ENCODE measurements at places on chromosomes 5 and 9.
A peak's percentile ranks its signal among the peaks of the same experiment; 100 is the strongest.

DNA sequence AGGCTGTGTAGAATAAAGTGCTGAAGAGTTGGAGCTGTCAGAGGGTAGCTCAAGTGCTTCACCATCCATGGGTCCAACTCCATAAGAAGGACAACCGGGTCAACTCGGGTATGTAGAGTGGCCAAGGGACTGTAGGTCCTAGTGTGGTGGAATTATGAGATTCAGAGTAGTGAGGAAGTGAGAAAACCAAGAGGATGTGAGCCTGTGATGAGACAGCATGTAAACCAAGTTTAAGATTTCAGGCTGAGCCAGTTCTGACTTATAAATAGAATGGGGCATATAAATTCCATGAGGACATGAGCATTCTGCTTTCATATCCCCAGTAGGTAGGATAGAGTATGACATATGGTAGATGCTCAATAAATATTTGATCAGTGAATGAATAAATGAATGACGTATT is 96.3 kb downstream of the CFAP95 start:
- no peak for DNase-seq

DNA sequence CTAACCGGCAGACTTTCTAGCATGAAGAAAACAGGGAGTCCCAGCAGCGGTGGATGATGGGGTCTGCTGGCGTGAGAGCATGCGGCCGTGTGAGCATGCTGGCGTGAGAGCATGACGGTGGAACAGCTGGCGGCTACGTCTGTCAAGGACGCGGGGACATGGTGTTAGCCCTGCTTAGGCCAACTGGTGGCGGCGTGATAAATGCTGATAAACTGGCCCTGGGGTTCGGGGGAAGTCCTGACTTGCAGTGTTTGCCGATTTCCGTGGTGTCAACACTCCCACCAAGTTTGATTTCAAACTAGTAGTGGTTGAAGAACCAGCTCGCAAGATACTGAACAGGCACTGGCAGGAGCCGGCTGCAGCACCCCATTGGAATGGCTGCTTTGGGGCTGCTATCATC is 122.4 kb upstream of the RAPGEF1 start:
- DNase-seq, result no peak

- DNase-seq, result no peak
Observed at GRCh38 chr9:37209431-37210386, 89.3 kb downstream of the ZCCHC7 start.

DNA sequence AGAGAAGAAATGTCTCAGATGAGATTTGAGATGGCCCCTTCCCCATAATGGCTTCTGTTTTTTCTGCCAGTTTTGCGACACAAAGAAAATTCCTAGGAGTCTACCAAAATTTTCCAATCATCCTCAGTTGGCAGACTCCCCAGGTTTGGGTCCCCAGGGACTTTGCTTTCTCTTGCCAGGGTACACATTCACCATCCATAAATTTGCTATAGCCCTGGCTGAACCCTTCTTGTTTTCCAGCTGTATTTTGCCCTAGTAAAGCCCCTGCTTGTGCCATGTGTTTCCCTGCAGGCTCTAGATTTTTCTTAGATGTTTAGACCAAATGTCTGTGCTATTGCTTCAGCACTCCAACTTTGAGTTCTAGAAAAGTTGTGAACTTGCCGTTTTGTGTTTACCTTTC is 283.2 kb downstream of the ANXA1 start:
- no peak for DNase-seq

DNA sequence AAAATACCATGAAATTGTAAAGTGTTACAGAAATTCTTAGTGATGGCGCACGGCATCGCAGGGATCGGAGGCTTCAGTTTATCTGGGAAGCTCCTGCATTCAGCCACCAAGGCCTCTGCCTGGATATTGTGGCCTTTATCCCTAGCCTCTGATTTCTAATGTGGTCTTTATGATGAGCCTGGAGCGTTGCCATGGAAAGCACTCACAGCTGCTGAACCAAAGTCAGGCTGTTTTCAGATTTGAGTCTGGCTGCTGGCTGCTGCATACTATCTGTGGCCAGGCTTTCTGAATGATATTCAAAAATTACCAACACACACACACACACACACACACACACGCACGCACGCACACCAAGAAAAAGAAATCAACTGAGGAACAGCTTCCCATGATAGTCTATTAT is 101.1 kb upstream of the ZNF366 start:
- no peak for DNase-seq

DNA sequence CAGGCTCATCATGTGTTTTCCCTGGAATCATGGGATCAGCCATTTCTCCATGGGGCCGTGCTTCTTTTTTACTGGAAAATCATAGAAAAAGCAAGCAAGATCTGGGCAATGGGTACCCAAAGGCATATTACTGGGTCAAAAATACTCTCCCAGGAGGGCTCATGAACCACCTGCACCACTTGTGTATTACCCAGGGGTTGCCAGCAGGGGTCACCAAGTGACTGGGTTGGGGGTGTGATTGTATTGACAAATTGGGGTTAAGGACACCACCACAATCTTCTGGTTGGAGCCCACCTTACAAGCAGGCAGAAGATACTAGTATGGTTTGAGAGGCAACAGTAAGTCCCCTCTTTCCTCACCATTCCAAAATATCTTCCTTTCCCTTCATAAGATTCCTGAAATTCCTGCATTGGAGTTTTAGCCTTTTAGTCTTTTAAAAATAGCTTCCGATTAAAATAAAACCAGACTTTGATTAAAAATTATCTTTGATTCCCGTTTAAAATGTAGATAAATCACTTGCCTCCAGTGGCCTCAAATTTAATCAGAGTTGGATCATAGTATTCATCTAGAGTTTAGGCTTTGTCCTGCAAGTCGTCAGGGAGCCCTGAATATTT is 603.3 kb downstream of the KIF4B start:
- peak; percentile 13 for DNase-seq

GRCh38 chr9:88411471-88411870 is 23.2 kb downstream of the SPIN1 start:
- DNase-seq, result no peak

DNA sequence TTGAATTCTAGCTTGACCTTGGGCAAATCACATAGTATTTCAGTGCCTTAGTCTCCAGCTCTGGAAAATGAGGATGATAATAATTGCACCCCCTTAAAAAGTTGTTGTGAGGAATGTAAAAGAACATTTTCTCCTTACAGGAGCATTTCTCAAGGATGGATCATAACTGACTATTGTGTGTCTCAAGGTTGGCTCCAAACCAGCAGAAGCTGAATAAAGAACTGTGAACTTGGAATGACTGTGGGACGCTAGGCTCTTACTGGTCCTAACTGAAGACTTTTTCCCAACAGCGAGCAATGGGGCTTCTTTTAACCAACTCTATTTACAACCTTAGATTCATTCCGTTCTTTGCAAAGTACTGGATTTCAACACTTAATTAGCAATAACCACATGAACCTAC is 26.2 kb upstream of the GLRX start:
- DNase-seq, result no peak

DNA sequence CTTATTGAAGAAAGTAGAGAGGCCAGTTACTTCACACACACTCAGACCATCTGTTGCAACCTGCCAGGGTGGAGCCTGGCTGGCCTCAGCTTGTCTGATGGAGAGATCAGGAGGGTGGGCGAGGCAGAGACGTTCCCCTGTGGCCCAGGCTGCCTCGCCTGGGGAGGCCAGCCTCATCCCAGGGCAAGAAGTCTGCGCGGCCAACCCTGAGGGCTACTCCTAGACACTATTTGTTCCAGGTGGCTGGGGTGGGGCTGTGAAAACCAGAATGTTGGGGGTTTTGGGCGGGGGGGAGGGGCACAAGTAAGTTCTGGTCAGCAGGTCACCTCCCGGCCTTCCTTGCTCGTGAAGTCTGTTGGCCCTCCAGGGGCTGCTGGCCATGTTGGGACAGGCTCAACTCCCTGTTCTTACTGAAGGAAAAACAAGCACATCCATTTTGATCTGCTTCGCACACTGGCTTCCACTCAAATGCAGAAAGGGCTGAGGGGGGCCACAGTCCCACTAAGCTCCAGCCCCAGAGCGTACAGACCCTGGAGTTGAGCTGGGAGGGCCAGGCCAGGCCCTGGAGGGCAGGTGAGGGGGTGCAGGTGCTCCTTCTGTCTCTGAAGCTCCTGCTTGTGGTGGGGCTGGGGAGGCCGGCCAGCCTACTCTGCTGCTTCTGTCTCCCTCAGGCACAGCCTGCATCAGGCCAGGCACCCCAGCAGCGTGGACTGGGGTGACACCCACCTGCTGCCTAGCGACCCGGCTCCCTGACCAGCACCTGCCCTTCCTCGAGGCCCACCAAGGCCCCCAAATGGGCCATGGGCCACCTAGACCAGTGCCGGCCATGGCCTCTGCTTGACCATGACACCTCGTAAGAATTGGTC is 46.6 kb downstream of the SECISBP2 start:
- no peak for DNase-seq

DNA sequence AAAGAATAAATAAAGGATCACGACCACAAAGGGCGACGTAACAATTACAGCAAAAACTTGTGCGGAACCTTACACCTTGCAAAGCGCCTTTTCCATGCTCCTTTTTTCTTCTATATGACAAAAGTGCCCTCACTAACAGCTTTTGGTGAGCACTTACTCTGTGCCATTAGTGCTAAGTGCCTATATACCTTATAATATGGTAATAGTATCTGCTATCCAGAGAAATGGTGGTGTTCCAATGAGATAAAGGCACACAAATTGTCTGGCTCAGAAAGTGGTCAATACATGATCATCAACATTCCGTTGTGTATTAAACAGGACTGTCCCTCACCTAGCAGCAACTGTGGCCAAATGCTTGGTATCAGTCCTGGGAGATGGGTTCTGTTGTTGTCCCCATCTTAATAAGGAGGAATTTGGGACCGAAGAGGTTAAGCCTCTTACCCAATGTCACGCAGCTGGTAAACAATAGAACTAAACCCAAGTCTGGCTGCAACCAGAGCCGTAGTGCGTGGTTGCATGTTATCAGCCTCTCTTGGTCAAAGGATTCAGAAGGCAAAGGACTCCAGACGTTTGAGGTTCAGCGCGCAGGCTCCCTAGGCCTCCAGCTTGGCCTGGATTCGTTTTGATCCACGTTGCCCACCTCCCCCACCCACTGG is 564 bp upstream of the TOR2A start:
- no peak for DNase-seq

GRCh38 chr5:35810601-35811000 is 46.1 kb upstream of the IL7R start:
- DNase-seq, result no peak

- no peak for DNase-seq
Observed at GRCh38 chr5:52922384-52922783, 66.8 kb upstream of the ITGA2 start.

DNA sequence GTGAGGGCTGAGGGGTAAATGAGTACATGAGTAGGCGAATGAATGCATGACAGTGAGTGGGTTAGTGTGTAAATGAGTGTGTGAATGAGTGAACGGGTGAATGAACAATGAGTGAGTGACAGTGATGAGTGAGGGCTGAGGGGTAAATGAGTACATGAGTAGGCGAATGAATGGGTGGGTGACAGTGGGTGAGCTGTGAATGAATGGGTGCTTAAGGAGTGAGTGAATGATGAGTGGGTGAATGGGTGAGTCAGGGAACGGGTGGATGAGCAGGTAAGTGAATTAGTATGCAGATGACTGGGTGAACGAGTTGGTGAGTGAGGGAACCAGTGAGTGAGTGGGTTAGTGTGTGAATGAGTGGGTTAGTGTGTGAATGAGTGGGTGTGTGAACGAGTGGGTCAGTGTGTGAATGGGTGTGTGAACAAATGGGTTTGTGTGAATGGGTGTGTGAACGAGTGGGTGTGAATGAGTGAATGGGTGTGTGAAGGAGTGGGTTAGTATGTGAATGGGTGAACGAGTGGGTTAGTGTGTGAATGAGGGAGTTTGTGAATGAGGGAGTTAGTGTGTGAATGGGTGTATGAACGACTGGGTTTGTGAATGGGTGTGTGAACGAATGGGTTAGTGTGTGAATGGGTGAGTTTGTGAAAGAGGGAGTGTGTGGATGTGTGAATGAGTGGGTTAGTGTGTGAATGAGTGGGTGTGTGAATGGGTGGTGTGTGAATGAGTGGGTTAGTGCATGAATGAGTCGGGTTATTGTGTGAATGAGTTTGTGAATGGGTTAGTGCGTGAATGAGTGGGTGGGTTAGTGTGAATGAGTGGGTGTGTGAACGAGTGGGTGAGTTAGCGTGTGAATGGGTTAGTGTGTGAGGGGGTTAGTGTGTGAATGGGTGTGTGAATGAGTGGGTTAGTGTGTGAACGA is 32.9 kb downstream of the NKD2 start:
- no peak for DNase-seq

GRCh38 chr5:57453728-57454127 is 28.9 kb downstream of the ACTBL2 start:
- no peak for DNase-seq

GRCh38 chr5:61052882-61053281 is 107.9 kb downstream of the NDUFAF2 start:
- DNase-seq, result no peak

DNA sequence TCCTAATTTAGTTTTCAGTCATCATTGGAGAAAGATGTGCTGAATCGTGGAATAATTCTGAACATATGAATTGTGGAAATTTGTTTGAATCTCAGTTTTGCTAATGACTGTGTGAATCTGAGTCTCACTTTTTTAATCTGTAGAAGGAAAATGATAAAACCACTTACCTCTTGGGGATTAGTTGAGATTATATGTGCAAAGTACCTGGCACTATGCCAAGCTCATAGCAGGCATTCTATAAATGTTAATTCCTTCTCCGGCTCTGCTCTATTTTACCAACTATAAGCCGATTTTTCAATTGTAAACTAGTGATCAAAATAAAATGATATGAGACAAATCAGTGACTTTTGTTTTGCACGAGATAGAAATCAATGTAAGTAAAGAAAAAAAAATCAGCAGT is 290.8 kb downstream of the TRPM3 start:
- DNase-seq, result no peak

- DNase-seq, result no peak
Observed at GRCh38 chr5:121962958-121963357, 1.2 kb downstream of the SRFBP1 start.

GRCh38 chr9:126361810-126362238 is 35.2 kb downstream of the MVB12B start:
- no peak for DNase-seq

DNA sequence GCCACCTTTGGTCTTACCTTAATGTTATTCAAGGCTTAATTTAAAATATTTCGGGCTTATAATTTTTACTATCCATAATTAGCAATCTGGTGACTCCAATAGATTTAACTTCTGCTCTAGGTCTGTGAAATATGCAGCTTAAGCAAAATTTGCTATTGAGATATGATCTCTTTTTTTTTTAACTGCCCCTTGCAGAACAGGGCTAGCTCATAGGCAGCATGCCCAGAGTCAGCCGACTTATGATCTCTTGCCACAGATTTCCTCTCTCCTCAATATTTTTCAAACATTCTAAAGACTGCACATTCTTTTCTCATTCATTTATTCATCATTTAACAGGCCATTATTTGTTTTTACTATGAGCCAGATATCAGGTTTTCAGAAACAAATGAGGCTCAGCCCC is 4.5 kb downstream of the TTC23L start:
- no peak for DNase-seq

GRCh38 chr5:59543821-59544442 is 349.6 kb downstream of the PDE4D start:
- no peak for DNase-seq

GRCh38 chr5:73254642-73255041 is 81.6 kb downstream of the TMEM174 start:
- DNase-seq, result no peak

Data from stimulated activated CD4-positive, alpha-beta T cell treated with anti-CD3 and anti-CD28 coated beads, TNF-alpha, amount 100 ng/mL, for 1 hour (primary cell).